Frontal cortex (tissue), 4 donors: ENCODE measurements at places on chromosomes 3 and 15. TPM values are rescaled to one million over a fixed set of nuclear protein-coding genes. Genes with fewer than 3 reads are reported as not detected.
A peak's percentile ranks its signal among the peaks of the same experiment; 100 is the strongest.

Gene SLC9A9
- total RNA-seq, result 4.9 TPM

Gene SLC22A14
- under 0.01 TPM for total RNA-seq

Gene KIF23
- total RNA-seq, result 6.5 TPM

Gene KNL1
- total RNA-seq, result 6.5 TPM

Gene CHST2
- total RNA-seq, result 44.4 TPM

Gene REC114
- total RNA-seq, result not detected

Gene PLCH1
- total RNA-seq, result 19.2 TPM

Gene EBLN2
- 3.7 TPM for total RNA-seq

Gene VIPR1
- 0.41 TPM for total RNA-seq

Gene GOLGA8S
- not detected for total RNA-seq

Gene C2CD4A
- total RNA-seq, result under 0.01 TPM

Gene KBTBD8
- 19.2 TPM for total RNA-seq

GRCh38 chr3:177742273-177742672, 545.0 kb upstream of the TBL1XR1 start:
- no peak for DNase-seq

GRCh38 chr3:136893848-136894443, 31.9 kb downstream of the NCK1 start:
- DNase-seq, result no peak

GRCh38 chr3:26637698-26638097, 15.1 kb downstream of the LRRC3B start:
- no peak for DNase-seq

GRCh38 chr3:162842549-162843216, 1346.1 kb downstream of the OTOL1 start:
- no peak for DNase-seq

DNA sequence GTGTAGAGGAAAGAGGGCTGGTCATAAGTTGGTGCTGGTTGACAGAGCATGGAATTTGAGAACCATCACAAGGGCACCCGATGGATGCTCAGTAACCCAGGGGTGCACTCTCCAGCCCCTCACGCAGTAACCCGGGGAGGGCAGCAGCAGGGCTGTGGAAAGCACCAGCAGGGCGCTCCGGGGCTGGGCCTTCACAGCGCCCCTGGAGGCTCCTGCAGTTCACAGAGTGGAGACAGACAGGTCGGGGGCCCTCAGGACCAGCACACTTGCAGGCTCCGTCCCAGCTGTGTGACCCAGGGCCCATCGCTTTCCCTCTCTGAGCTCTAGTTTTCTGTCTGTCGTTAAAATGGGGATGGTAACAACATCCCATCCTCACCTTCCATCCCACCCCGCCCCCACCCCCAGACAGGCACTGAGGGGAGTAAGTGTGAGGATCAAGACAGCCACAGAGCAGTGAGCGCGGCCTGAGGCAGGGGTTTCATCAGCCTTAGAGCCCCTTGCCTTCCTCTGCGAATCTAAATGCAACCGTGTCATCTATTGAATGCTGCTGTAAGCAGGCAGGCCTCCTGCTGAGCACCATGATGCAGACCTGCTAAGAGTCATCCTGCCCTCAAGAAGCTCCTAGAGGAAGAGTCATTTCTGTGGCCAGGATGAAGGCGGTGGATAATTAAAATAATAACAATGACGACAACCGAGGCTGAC, 90.2 kb upstream of the LINGO1 start:
- DNase-seq, result no peak

GRCh38 chr3:112512320-112512719, 13.0 kb upstream of the BTLA start:
- DNase-seq, result no peak

DNA sequence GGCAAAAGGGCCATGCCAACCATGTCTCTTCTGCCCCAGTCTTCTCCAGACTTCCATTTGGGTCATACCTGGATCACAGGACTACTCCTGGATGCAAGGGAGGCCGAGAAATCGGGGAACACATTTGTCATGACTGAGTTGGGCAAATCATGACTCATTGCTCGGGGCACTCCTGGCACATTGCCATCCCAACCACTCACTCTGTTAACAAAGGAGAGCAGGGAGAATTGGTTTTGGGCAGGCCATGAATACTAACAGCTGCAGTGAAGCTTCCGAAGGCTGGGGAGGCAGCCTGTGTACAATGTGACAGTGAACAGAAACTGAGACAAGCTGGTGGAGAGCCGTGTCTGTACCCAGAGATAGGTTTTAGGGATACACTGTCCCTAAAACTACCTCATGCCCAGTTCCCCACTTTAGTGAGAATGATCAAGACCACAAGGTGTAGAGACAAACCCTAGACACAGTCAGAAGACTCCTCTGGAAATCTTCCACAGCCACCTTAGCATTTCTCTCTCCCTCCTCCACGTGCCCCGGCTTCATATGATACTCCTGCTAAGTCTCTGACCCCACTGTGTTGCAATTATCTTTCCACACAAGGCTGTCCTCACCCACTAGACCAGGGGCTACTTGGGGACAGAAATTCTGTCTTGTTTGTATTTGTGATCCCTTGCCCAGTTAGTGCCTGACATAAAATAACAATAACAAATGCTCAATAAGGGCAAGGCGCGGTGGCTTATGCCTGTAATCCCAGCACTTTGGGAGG, 10.5 kb upstream of the BUB1B start:
- no peak for DNase-seq

- no peak for DNase-seq
Measured at GRCh38 chr3:154122552-154122911, 1.3 kb downstream of the ARHGEF26 start.

DNA sequence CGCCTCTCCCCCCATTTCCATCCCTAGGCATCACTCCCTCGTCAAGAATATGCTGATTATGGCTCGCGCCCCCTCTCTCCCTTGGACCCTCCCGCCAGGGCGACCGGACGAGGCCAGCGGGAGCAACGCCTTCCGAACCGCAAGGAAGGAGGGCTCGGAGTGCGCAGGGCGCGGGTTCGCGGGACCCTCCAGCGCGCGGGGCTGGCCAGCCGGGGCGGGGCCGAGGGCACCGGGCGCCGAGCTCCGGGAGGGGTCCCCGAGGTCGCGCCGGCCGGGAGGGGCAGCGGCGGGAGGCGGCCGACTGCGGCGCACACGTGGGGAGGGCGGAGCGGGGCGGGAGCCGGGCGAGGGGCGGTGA, 483 bp downstream of the EHD4 start:
- peak; percentile 59 for DNase-seq

- no peak for DNase-seq
Measured at GRCh38 chr3:16180737-16181134, 6.3 kb downstream of the GALNT15 start.

- no peak for DNase-seq
Measured at GRCh38 chr3:156551746-156552145, 3.2 kb downstream of the SSR3 start.

- DNase-seq, result no peak
Measured at GRCh38 chr15:74610302-74610951, 5.2 kb upstream of the CLK3 start.

DNA sequence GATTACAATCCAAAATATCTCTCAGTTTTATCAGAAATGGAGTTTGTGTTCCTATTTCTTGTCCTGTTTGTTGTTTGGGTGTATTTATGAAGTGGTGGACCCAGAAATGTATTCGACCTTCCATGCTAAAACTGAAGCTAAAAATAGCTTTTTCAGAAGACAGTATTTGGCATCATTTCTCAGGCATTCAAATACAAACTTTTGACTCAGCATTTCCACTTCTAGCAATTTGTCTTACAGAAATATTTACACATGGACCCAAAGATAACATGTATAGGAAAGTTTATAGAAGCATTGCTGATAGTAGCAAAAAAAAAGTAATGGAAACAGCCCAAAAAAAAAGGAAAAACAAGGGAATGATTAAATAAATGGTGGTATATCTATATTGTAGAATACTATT, 156.3 kb downstream of the HCN4 start:
- no peak for DNase-seq

GRCh38 chr15:64461721-64462162, 1.4 kb downstream of the ZNF609 start:
- DNase-seq, result peak; percentile 58

DNA sequence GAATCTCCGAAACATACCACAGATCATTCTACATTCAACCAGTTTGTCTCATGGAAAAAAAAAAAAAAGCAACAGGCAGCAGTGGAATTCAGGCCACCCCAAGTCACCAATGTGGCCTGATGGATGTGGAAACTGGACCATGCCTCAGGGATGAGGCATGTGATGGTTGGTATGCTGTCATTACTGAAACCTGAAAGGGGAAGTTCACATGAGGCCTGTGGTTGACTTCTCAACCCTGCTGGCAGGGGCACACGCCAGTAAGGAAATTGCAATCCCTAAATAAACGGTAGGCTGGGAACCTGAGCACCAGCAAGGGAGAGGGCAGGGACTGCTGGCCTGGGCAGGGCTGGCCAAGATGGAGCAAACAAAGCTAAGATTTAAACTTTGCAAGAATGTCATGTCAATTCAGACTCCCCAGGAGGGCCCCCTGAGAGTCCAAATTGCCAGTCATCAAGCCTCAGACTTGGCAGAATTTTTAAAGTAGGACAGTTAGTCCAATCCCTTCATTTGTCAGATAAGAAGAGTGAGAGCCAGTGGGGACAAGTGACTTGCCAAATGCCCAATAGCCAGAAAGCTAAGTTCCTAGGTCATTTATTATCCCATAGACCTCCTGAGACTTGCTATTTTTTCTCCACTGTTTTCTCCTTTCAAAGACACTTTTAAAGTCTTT, 310.4 kb downstream of the ERC2 start:
- no peak for DNase-seq

DNA sequence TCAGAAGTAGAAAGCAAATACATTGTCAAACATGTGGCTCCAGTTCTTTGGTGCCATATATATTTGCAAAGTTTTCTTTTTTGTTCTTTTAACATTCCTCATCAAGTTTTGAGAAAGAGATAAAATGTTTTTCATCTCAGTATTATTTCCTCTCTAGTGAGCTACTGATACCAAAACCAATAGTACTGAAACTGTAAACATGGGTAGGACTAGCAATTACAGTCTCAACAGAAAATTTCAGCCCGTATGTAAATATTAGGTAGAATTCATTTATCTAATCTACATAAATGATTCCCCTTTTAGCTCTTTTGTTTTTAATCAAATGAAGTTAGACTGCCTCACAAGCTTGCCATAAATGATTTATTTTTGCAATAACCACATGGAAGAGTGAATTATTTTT, 21.4 kb downstream of the SECISBP2L start:
- DNase-seq, result no peak

GRCh38 chr3:8835385-8835784, 66.0 kb upstream of the OXTR start:
- no peak for DNase-seq

GRCh38 chr3:132161608-132162007, 126.8 kb upstream of the CPNE4 start:
- DNase-seq, result no peak

DNA sequence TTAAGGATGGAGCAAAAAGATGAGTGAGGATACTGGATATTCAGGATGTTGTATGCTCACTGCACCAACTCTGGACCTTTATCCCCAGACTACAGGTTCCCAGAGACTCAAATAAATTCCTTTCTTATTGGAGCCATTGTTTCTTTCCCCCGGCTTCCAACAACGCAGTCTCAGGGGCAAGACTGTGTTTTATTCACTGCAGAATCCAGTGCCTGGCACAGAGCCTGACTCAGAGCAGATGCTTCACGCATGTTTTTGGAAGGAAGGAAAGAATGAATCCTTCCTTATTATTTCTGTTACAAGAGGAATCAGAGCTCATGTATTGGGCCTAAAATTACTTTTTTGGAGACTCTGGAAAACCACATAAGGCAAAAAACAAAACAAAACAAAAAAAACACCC, 96.0 kb upstream of the VGLL4 start:
- no peak for DNase-seq

- DNase-seq, result peak; percentile 61
Measured at GRCh38 chr15:43872416-43873020, 45.7 kb downstream of the WDR76 start.

DNA sequence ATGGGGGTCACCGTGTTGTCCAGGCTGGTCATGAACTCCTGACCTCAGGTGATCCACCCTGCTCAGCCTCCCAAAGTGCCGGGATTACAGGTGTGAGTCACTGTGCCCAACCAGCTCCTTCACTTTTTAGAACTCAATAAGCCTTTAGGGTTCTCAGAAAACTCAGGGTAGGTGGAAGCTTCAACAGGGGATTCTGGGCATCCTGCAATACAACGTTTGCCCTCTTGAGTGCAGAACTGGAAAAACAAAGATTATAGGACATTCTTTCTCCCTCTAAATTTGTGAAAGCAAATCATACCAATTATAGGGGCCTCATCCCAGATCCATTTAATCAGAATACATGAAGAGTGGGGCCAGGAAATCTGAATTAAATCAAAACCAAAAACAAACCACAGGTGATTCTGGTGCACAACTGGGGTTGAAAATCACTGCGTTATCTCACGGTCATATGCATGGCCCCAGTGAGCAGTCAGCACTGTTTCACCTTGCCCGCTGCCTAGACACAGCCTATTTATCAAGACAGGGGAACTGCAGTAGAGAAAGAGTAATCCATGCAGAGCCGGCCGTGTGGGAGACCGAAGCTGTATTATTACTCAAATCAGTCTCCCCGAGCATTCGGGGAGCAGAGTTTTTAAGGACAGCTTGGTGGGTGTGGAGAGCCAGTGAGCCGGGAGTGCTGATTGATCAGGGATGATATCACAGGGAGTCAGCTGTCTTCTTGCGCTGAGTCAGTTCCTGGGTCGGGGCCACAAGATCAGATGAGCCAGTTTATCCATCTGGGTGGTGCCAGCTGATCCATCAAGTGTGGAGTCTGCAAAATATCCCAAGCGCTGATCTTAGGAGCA, 58.4 kb downstream of the TMEM44 start:
- no peak for DNase-seq

DNA sequence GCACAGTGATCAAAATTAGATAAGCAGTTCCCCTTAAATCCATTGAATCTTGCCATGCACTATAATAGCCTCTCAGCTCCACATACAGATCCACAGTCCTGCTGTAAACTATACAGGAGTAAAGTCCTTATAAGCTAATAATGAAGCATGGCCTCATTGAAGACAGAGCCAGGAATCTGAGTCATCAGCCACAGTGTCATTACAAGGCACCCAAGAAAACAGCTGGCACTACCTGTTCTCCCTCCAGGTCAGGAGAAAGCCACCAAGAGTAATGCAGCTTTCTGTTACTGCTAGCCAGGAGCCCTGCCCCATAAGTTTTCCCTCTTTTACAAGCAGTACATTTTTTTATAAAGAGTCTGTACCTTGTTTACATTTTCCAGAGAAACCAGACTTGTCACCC, 27.3 kb downstream of the WDR49 start:
- DNase-seq, result no peak

GRCh38 chr3:107956991-107957900, 133.6 kb downstream of the CD47 start:
- no peak for DNase-seq

DNA sequence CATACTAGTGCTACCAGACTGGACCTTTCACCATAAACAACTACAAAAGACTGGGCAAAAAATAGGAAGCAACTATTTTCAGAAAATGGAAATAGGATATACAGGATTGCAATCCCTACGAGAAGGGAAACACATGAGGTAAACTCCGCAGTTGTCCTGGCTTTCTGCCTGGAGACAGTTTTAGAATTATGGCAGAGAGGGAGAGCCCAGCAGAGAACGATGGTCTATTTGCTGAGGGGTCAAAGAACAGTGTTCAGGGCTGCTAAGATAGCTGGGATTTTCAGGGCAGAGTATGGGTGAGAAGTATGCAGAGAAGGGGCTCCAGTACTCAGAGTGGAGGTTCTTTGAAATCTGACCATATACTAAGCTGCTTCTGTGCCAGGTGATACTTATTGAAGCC, 163.4 kb downstream of the CHDH start:
- no peak for DNase-seq

- DNase-seq, result no peak
Measured at GRCh38 chr15:81889485-81889881, 156.3 kb downstream of the MEX3B start.
